NCI-H226 (cell line): ENCODE measurements at places on chromosomes 1 and 21.

DNA sequence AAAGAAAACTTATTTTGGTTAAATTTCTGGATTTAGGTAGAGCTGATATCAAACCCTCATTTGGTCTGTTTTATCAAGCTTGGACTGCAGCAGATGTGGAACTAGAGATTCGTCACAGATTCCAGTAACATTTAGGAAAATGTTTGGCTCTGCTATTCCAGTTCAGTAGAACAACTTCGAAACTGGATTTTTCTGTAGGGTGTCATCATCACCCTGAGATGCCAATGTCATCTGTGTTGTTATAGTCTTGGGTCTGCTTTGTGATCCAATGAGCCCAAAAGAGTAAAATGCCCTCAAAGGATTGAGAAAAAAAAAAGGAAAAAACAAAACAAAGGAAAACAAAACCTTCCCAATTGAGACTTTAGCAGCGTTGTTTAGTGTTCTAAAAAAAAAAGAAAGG is 55.4 kb downstream of the LAMC2 start:
- DNase-seq, result no peak

- no peak for DNase-seq
These were observed 138.4 kb upstream of the TIAM1 start for GRCh38 chr21:31482460-31482859.

DNA sequence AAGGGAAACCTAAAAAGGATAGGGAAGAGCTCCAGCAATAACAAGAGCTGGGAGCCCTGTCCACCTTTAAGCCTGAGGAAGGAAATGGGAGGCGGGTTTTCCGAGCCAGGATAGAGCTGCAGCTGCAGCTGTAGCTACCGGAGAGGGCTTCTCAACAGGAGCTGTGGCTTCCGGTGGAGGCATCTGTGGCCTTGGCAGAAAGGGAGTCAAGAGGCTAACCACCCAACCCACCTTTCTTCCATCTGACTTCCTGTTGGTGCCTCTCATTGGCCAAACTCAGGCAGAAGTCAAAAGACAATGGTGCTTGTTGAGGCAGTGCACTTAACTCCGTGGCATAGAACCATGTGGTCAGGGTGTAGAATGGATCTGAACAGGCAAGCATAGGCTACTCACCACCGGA is 313.1 kb upstream of the DAB1 start:
- no peak for DNase-seq

GRCh38 chr21:33281096-33281652 is 15.0 kb downstream of the IL10RB start:
- no peak for DNase-seq

GRCh38 chr1:147223740-147224615 is 1.2 kb downstream of the FMO5 start:
- DNase-seq, result no peak

DNA sequence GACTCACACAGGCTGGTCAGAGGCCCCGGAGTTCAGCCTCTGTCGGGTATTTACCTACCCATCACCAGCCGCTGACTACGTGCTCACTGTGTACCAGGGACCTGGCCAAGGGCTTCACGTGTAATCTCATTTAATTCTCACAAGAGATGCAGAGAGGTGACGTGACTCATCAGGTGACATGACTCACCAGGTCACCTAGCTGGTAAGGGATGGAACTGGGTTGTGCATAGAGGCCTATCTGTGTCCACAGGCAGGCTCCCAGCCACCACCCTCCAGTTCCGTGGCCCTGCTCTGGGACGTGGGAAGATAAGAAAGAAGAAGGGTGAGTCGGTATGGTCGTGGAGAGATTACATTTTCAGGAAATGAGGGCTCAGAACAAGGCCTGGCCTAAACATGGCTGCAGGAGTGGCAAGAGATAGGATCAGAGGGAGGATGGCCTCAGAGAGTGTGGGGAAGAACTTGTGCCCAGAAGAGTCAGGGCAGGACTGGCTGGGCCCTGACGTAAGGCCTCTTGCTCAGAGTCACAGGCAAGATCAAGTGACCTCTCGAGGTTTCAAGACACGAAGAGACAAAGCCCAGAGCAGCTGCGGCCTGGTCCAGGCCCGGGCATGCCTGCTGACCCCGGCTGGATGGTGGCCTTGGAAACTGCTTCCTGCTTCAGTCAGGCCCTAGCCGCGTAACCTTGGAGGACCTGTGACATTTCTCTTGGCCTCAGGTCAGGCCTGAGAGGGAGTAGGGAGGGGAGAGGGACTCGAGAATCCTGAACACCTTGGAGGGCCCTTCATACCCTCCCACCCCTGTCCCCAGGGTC is 52.7 kb upstream of the WASF2 start:
- DNase-seq, result peak; percentile 92

DNA sequence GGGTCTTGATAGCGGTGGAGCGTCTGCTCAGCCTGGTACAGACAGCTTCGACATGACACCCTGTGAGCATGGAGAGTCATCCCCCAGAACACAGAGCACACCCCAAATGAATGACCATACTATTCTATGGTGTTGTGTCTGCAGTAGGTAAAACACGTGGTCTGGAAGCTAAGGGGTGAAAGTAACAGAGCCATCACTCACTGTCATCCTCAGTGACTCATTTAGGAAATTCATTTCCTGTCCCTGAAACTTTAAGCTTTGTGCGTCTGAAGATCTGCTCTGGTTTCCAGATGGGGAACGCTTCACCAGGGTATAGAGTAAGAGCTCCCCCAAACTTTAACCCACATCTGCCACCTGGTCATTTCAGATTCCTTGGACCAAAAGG is 94.8 kb upstream of the DISP3 start:
- DNase-seq, result peak; percentile 34

DNA sequence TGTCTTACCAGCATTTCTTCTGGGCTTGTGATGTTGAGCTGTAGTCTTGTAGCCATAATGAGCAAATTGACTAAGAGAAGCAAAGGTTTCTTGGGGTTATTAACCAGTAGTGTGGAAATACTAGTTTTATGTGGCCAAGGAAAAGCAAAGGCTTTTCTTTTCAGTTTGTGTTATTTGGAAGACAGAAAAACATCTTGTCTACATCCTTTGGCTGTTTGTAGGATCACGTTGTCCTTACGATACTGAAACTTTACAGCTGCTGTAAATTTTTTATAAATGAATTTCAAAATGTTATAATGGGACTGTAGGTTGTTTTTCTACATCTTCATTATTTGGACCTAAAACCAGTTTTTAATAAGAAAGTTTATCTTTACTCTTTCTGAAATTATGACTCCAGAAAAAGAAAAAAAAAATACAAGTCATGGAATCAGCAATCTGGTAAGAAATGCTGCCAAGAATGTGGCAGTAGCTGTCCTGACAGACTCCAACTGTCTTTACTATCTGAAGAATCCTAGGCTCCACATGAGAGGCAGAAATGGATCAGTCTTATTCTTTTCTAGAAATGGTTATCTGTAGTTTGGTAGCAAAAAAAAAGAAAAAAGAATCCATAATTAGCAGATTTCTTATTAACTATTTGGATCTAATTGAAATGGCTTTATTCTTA is 41.6 kb upstream of the QSOX1 start:
- DNase-seq, result no peak

DNA sequence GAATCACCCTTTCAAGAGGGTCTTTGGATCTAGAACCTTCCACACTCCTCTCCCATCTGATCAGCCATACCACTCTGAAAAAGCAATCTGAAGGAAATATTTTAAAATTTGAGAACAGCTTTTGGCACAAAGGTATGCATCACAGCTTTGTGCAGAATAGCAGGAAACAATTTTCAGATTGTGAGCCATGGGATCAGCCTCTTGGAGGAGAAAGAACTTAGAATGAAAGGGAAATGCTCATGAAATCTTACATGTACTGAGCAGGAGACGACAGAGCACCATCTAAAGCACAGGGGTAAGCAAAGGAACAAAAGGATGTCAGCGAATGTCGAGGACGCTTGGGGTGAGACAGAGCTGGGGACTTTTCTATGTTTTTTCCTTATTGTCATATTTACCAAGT is 54.4 kb downstream of the EDN2 start:
- no peak for DNase-seq

DNA sequence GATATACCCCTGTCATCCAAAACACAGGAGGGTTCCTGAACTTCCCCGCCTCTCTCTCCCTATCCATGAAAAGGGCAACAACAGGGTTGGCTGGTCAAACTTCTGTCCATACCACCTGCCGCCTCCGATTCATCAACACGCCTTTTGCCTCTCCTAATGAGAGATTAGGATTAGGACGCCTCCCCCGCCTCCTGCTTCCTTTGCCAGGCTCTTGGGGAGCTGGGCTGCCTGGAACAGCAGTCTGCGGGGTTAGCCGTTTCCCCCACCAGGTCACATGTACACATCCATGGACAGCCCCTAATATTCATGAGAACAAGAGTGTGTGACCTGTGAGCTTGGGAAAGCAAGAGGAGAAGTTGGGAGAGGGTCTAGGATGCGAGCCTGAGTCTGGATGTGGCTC is 2.3 kb upstream of the OPTC start:
- no peak for DNase-seq

GRCh38 chr21:43274022-43274945 is 105.5 kb downstream of the CRYAA start:
- DNase-seq, result no peak

DNA sequence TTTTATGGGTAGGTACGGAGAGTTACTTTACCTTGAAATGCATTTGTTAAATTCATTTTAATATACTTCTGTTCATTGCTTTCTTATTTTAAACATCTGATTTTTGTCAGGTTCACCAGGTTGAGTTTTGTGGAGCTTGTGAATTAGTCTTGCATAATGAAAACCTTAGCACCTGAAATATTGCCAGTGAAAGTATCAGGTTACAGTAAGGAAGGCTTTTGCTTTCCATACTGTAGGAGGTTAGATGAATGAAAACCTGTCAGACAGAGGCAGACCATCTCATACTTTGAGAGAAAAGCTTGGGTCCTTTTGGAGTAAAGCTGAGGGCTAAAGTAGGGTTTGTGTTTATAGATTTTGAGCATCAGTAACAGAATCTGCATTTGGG is 34.7 kb downstream of the THRAP3 start:
- DNase-seq, result no peak

GRCh38 chr1:25871086-25871703 is 4.3 kb downstream of the PAQR7 start:
- DNase-seq, result no peak

DNA sequence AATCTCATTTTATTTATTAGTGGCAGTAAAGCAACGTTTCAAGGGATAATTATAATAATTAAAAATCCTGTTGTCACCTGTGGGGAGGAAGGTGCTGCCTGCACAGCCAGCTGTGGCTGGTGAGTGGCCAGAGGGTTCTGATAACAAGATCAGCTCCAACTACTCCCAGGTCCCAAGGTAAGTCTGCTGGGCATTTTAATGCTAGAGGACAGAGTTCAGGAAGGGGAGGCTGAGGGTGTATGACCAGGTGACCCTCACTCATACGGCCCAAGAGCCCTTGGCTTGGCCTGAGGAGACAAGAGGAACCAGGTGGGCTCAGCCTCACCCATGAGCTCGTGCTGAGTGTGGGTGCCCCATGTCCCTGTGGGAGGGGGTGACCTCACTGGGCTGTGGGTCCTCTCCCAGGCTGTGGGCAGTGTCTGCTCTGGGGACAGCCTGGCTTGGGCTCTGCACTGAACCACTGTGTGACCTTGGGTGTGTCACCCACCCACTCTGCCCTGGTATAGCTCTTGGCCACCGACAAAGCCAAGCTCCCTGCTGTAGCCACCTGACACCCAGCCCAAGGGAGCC is 223.8 kb downstream of the PTPRU start:
- DNase-seq, result no peak

- DNase-seq, result no peak
These were observed 14.3 kb downstream of the TTLL10 start for GRCh38 chr1:1187938-1188337.

DNA sequence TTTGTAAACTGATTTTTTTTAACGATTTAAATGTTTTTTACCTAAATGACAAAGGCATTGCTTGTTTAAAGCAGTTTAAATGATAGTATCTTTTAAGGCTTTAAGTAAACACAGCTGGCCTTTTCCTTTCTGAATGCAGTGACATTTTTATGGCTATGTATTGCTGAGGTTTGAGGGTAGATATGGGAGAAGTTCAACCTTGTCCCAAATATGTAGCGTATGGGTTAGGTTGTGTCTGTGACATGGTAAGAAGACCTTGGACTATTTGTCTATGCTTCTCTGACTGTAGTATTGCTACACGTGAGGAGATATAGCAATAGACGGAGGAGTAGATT is 32.5 kb downstream of the PKNOX1 start:
- DNase-seq, result no peak

DNA sequence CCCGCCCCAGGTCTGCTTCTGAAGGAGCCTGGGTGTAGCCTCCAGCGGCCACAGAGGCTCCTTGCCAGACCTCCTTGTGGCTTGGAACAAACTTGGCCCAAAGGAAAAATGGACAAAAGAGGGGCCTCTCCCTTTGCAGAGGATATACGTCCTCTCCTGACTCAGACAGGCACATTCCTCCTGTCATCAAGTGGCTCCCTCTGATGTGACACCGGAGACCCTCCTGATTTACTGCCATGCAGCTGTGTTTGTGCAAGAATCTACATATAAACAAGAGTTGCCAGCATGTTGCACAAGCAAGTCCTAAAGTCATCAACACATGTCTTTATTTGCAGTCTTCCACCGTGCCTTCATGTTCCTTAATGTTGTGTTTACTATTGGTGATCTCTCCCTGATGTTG is 54.1 kb upstream of the F3 start:
- no peak for DNase-seq

DNA sequence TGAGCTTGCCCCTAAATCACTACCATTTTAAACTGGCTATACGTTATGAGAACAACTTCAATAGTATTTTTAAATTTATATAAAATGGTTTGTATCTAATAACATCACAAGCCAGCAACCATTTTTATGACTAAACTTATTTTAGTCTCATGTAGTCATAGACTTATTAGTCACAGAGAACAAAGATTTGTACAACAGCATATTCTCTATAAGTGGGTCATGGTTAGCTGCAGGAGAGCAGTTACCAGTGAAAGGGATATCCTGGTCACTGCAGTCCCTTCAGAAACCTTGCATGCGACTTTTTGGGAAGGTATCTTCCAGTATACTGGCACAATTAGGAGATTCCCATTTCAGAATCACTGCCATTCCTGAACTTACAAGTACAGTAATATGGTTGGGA is 90.0 kb downstream of the HFM1 start:
- no peak for DNase-seq

- DNase-seq, result no peak
These were observed 25.0 kb downstream of the SZT2 start for GRCh38 chr1:43414634-43415223.
